CD4-positive, alpha-beta T cell treated with Interleukin-21 for 1 hour (primary cell): ENCODE measurements at places on chromosomes 12 and 14.

- peak; percentile 54 for DNase-seq
Measured at GRCh38 chr12:32365473-32366064, 33.8 kb upstream of the FGD4 start.

- DNase-seq = no peak
Measured at GRCh38 chr12:106759526-106760183, 14.8 kb upstream of the RIC8B start.

GRCh38 chr14:68943107-68943506, 36.0 kb downstream of the ACTN1 start:
- DNase-seq = no peak

GRCh38 chr14:49971156-49972130, 78.6 kb downstream of the ARF6 start:
- DNase-seq = peak; percentile 77

- DNase-seq = no peak
Measured at GRCh38 chr14:94571395-94571794, 9.8 kb upstream of the SERPINA5 start.

- DNase-seq = no peak
Measured at GRCh38 chr12:49961111-49961922, at the start of gene AQP5. Gene AQP5, plus strand, starts transcription at chr12:49961872. Its CDS starts 146 bp downstream, at chr12:49962018.

DNA sequence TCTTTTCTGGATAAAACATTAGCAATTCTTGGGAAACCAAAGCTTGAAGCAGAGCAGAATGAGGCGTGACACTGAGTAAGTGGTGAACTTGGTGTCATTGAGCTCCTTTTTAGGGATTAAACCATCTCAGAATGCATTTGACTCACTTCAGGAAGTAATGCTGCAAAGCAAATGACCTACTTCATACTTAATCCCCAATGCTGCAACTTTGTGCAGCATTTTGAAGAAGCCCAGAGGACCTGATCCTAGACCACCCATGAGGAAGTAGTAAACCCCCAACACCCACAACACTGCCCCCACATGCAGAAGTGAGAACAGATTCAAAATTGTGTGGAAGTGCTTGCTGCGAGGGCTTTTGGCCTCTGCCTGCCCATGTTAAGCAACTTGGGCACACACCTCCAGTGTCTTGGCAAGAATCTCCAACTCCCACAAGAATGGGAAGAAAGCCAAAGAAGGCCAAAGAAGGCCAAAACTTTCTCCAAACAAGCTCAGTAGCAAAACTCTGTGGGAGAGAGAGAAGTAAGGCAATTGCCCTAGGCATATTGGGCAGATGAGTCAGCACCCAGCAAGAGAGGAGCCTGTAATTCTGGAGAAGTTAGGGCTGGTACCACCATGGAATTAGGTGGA, 69.2 kb upstream of the ETV6 start:
- no peak for DNase-seq

- DNase-seq = no peak
Measured at GRCh38 chr14:30966415-30967363, 58.8 kb upstream of the AP4S1 start.

DNA sequence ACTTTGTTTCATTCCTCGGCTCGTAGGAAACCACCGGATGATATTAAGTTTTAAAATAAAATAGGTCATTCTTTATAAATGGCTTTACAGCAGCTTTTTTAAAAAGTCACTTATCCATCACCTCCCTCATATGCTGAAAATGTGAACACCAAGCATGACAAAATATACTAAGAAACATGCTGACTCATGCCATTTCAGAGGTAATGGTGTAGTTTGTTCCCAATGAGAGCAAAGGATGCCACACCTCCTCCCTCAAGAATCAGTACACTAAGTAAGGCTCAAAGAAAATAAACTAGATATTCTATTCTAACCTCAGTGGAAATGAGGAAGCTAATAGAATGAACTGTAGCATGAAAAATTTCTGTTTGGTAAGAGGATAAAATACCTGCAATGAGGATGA, 5.5 kb upstream of the DIO2 start:
- DNase-seq = no peak

- no peak for DNase-seq
Measured at GRCh38 chr14:84273181-84273580, 1256.8 kb upstream of the FLRT2 start.

- DNase-seq = no peak
Measured at GRCh38 chr14:67133595-67134441, 55.4 kb upstream of the GARIN2 start.

- no peak for DNase-seq
Measured at GRCh38 chr12:28770322-28770721, 378.8 kb upstream of the FAR2 start.

GRCh38 chr14:30796707-30797106, 77.7 kb upstream of the COCH start:
- no peak for DNase-seq
